ENCODE measurements at places on chromosomes 11 and 22.

DNA sequence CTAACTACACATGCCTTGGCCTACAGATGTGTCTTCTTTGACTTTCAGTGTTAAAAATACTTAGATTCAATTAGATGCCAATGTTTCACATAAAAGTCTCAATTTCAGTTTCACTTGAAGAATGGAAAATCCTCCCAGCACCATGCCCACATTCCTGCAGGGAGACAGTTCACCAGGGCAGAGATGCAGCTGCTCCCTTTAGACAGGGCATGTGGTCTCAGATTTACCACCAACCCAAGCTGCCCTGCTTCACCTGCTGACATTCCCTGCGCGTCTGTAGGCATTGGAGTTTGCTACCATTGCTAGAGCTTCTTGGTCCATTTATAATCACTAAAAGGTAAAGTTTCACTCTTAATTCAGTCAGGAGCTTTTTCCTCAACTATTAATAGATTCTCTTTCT lies 113.9 kb downstream of the ARFGAP2 start:
- DNase-seq, result no peak

- peak; percentile 92 for DNase-seq
These were observed at the start of gene CTNND1 for GRCh38 chr11:57761301-57762234. Gene CTNND1, plus strand, starts transcription at chr11:57761802. Its CDS starts 29,677 bp downstream, at chr11:57791479.

GRCh38 chr11:128422576-128423370 lies 164.6 kb downstream of the ETS1 start:
- DNase-seq, result no peak

- no peak for DNase-seq
These were observed 28.2 kb downstream of the LRRC32 start for GRCh38 chr11:76642341-76642740.

- no peak for DNase-seq
These were observed 73.5 kb downstream of the THAP12 start for GRCh38 chr11:76307396-76307795.

- DNase-seq, result no peak
These were observed 39.4 kb downstream of the CYP2R1 start for GRCh38 chr11:14852571-14853177.

GRCh38 chr11:106988151-106989077 lies 29.9 kb downstream of the GUCY1A2 start:
- DNase-seq, result no peak

DNA sequence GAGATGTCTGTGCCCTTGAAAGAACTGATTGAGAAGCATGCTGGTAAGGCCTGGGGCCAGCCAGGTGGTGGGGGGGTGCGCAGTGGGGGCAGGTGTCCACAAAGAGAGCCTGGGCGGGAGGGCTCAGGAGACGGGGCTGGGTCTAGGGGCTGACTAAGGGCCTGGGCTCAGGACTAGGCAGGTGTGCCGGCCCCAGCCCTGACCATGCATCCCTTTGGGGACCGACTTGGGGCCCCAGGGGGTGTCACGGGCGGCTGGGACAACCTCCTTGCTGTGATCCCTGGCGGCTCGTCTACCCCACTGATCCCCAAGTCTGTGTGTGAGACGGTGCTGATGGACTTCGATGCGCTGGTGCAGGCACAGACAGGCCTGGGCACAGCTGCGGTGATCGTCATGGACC lies 4.4 kb downstream of the NDUFV1 start:
- DNase-seq, result no peak
